ENCODE measurements at places on chromosomes 2 and 18.
A peak's percentile ranks its signal among the peaks of the same experiment; 100 is the strongest.

- no peak for DNase-seq
Measured at GRCh38 chr2:150742094-150742493, 254.6 kb upstream of the RND3 start.

DNA sequence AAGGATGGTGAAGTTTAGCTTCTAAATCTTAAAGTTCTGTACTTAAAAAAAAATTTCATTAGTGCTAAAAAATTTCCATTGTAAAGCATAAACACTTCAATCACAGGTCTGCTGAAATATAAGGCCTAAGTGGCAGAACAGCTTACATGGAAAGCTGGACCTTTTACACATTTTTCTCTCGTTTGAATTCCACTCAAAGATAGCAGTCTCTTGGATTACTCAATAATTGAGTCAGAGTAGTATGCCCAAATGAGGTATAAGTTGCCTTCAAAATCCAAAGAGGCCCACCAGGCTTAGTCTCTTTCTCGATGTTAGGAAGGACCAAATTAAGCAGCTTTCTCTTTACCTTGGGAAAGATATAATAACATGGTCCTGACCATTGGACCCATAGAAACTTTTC lies 220.4 kb upstream of the CWC22 start:
- DNase-seq: no peak

DNA sequence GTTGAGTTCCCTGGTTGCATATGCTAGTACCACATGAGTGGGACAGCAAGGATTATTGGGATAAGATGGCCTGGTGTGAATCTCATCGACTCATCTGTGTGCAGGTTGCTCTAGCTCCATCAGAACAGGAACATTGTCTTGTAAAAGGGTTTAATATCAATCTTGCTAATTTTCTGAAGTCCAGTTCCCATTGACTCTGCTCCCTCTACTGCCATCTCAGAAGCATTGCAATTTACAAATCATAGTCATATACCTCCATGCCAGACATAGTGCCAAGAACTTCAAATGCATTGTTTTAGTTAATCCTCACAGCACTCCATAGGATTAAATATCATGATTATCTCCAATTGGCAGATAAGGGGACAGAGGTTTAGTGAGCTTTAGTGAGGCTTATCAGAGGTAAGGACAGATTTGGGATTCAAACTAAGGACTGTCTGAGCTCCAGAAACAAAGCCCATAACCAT lies 4.8 kb upstream of the STAT4 start:
- DNase-seq: peak; percentile 21

DNA sequence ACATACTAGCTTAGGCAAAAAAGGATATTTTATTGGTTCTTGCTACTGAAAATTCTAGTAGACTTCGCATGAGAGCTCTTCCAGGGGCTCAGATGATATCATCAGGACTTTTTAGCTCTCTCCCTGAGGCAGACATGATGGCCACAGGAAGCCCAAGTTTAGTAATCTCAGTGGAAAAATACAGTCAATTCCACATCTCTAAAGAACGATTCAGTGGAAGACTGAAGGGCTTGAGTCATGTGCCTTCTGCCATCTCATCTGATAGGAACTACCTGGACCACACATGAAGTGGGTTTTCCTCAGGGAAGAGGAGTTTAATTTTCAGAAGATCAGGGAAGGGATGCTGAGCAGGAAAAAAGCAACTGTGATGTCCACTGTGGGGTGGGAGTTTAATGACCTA lies 117.3 kb downstream of the TTC27 start:
- DNase-seq: no peak
